Naive thymus-derived CD4-positive, alpha-beta T cell (primary cell): ENCODE measurements at places on chromosomes 3 and 15. TPM values are rescaled to one million over a fixed set of nuclear protein-coding genes. Genes with fewer than 3 reads are reported as not detected.

Gene ERICH6
- total RNA-seq: 0.27 TPM

Gene RLBP1
- total RNA-seq: not detected

Gene ALCAM
- 10.3 TPM for total RNA-seq

Gene CNTN6
- total RNA-seq: not detected

Gene CADPS
- total RNA-seq: not detected in 2 replicates

Gene SMCO1
- total RNA-seq: not detected in 2 replicates

Gene SLC12A1
- not detected for total RNA-seq

Gene LRRC34
- 3.7 and 4.2 TPM in 2 replicates for total RNA-seq

Gene MAP6D1
- total RNA-seq: 0.95 TPM

Gene AP3B2
- 1.2 TPM for total RNA-seq

Gene ZMYND10
- 0.91 TPM for total RNA-seq

Gene LRRC2
- 0.35 TPM for total RNA-seq

Gene IL5RA
- total RNA-seq: not detected in 2 replicates

Gene SHISA5
- 173 TPM for total RNA-seq

Gene P3H2
- total RNA-seq: 0.48 TPM

Gene FANCD2OS
- not detected for total RNA-seq

Gene ESYT3
- total RNA-seq: not detected

Gene NT5DC2
- 2.3 TPM for total RNA-seq

Gene PCSK6
- total RNA-seq: 3.0 and 4.6 TPM in 2 replicates

Gene GOLGA8Q
- total RNA-seq: 1.9 TPM

Gene FBXO40
- total RNA-seq: not detected

Gene MLH1
- 26.4 TPM for total RNA-seq

Gene INO80
- 30.1 TPM for total RNA-seq

Gene ADAMTSL3
- total RNA-seq: not detected
